Uterine smooth muscle cell (primary cell): ENCODE measurements at places on chromosomes 12 and 14. TPM values are rescaled to one million over a fixed set of nuclear protein-coding genes. Genes with fewer than 3 reads are reported as not detected.

Gene ACRBP
- 0.22 and 0.25 TPM in 2 replicates for total RNA-seq

Gene CAPZA3
- total RNA-seq: not detected in 2 replicates

Gene RDH5
- 11.9 and 17.7 TPM in 2 replicates for total RNA-seq

Gene PPTC7
- total RNA-seq: 10.9 and 12.4 TPM in 2 replicates
